Fibroblast of skin of left quadriceps (primary cell): ENCODE measurements at places on chromosomes 12 and 14.

DNA sequence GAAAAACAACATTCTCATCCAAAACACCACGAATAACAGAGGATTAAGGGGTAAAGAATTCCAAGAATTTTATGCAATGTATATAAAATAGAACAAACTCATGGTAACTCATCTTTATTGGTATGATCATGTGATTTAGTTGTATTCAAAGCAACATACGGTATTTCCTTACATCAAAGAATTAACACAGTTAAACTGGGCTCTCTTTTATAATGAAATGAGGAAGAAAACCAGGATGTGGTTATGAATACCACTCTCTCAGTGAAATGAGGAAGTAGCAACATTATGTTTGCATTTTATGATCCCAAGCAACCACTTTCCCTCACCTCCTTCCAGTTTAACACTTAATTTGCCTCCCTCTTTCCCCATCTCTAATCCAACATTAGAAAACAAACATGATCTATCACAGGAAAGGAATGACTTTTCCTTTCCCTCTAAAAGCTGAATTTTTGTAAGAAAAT is 22.9 kb downstream of the SPTLC2 start:
- peak; percentile 76 for DNase-seq

DNA sequence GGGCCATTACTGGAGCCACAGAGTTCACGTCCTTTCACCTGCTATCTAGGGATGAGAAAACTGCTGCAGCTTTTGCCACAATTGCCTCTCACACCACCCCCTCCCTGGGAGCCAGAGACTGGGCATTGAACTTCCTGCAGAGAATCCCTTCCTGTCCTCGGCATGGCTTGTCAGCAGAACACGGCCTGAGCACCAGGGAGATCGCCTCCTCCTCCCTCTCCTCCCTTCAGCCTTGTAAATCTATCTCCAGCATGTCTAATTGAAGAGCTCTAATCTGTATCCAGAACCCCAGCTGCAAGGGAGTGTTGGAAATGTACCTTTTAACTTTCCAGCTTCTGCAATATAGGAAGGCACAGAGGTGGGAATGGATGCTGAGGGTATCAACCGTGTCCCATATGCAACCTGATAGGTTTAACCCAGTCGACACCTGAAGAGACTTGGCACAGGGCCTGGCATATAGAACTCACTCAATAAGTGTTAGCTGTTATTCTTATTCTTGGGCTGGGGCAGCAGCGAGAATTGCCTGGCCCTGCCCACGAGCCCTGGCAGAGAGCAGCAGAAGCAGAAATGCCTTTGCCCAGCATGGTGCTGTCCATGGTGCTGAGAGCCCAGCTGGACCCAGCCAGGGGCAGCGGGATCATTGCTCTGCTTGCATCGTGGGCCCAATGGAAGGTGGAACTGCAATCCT is 26.8 kb downstream of the TMEM63C start:
- DNase-seq, result peak; percentile 13

- no peak for DNase-seq
Measured at GRCh38 chr14:50008974-50009373, 107.4 kb downstream of the VCPKMT start.

- DNase-seq, result no peak
Measured at GRCh38 chr12:79227646-79228045, 363.1 kb downstream of the SYT1 start.

GRCh38 chr14:105274637-105275036 is 26.2 kb downstream of the BRF1 start:
- DNase-seq, result no peak

GRCh38 chr12:131102991-131103668 is 149.4 kb downstream of the ADGRD1 start:
- no peak for DNase-seq

DNA sequence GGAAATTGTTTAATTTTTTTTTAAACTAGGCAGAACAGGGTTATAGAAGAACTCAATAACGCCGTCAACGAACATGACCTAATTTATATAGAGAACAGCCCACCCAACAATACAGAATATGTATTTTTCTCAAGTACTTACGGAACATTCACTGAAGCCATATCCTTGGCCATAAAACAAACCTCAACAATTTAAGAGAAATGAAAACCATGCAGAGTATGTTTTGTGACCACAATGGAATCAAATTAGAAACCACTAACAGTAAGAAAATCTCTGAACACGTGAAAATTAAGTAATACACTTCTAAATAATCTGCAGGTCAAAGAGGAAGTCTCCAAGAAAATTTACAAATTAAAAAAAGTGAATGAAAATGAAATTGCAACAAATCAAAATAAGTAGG is 9.4 kb downstream of the SART3 start:
- peak; percentile 62 for DNase-seq

DNA sequence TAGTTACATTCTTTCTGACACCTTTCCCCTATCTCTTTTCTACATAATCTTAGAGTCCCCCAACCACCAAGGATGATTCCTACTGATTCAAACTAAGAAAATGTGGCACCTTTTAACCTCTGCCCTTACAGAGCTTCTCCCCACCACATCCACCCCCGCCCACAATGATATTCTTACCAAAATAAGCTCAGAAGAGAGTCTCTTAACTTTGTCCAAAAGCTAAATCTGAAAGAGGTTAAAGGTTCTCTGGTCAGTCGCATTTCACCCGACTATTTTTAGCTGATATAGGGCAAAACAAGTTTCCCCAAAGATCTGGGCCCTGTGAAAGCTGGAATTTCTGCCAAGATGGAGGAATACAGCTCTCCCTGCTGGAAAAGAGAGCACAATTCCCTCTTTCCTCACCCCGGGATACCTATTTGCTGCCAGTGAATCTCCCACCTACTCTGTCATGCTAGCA is 128.6 kb downstream of the ZFP36L1 start:
- no peak for DNase-seq

DNA sequence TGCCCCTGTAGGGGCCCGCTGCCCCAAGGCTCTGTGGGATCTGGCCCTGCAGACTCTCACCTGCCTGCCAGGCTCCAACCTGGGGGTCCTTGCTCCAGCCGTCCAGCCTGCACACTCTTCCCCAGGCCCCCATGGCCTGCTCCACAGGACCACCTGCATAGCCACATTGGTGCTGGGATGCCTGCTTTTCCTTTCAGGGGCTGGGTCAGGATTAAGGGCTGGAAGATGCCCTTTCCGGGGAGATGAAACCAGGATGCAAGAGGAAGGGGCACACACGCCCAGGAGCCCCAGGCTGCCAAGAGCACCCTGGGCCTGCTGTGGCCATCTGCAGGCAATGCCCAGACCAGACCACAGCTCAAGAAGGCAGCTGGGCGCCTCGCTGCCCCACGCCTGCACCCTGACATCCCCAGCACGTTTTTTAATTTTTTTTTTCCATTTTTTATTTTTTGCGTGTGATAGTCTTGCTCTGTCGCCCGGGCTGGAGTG is 15.0 kb downstream of the BAG5 start:
- no peak for DNase-seq

DNA sequence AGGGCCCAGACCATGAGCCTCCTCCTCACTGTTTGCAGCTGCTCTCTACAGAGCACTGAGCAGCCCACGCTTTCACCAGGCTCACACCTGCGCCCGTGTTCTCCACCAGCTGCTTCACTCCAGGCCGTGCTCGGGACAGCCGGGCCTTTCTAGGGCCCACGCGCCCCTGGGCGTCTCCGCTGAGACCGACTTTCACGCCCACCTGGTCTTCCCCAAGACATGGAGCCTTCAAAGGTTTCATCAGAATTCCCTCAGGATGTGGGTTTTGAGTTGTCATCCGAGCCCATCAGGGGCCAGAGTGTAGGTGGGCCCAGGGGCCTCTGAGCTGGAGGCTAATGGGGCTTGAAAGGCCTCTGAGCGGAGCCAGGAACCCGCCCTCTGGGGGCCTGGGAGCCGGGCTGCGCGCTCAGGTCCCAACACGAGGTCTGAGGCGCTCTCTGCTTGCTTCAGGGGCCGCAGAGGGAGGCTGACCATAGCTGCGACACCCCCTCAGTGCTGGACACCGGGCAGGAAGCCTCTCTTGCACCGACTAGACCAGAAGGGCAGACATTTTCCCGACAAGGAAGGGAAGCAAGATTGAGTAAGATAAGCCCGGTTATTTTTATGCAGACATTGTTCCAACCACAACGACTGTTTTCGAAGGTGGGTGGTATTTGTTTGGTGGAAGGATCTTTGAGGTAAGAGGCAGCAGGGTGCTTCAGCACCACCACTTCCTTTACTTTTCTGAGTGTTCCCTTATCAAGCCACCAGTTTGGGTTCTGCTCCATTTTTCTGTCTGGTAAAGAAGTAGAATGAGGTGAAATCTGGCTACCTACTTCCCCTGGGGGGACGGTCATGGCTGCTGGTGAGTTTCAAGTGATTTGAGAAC is 125.0 kb upstream of the FUT8 start:
- DNase-seq, result no peak

DNA sequence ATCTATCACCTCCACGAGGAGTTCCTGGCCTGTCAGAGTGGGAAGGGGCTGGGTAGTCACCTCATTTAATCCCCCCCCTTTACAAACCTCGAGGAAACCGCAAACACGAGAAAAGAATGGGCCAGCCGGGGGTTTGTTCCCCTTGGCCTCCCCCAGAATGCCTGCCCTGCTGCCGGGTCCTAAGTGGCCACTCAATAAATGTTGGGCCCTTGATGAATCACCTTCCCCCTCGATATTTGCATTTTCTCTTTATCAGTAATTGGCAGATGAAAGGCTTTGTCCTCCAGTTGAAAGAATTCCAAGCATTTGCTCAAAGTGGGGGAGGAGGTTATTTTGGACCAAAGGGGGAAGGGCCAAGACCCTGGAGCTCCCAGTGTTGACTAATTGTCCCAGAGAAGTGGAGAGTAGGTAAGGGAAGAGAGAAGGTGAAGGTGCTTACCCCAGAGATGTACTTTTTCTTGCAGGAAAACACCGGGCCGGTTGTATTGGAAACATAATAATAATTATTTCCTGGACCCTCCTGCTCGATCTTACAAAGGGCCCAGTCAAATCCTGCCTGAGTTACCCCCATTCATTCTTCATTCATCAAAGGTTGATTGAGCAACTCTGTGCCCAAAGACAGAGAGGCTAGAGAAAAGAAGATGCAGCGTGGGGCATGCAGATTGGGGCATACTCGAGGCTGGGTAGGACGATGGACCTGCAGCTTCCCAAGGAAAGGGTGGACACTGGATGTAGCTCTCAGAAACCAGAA is 1.9 kb upstream of the KDM2B start:
- no peak for DNase-seq

DNA sequence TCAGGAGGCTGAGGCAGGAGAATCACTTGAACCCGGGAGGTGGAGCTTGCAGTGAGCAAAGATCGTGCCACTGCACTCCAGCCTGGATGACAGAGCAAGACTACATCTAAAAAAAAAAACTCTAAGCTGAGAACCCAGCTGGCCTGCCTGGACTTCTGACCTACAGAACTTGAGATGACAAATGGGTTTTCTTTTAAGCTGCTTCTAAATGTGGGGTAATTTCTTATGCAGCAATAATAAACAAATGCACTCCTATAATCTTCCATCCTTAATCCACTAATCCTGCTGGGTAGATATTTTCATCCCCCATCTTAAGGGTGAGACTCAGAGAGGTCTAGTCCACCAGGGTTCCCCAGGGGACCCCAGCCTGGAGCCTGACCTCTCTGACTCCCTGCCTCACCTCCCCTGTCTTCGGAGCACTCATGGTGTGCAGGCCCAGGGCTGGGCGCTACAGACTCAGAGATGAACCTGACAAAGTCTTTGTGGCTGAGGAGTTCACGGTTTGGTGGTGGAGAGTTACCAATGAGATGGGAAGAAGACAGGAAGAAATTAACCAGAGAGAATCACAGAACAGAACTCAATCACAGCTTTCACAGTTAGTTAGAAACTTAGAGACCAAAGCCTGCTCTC is 39.7 kb upstream of the BDKRB2 start:
- no peak for DNase-seq

DNA sequence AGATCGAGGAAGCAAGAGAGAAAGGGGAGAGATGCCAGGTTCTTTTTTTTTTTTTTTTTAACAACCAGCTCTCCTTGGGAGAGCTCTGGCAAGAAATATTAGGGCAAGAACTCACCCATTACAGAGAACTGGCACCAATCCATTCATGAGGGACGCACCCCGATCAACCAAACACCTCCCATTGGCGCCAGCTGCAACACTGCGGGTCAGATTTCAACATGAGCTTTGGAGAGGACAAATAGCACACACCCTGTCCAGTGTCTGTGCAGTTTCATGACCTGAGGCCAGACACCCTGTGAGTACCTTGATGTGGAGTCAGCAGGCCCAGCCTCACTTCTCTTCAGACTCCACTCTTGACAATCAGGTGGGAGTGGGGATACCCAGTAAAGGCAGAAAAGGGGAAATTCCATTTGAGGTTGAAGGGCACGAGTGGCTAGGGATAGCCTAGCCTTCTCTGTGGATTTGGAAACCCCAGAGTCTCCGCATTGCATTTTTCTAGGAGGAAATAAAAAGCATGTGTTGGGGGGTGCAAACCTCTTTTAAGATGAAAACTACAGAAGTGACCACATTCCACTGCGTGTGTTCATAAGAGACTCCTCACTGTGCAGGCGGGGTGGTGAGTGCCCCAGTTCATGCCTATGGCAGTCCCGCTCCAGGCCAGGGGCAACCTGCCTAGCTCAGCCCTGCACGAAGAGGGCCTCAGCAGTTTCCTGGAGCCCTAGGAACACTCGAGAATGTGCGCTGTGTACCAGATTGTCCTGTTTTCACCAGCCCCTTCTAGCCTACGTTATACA is 42.4 kb upstream of the GPATCH2L start:
- DNase-seq, result no peak

GRCh38 chr14:73239393-73240241 is 2.3 kb downstream of the PAPLN start:
- no peak for DNase-seq

GRCh38 chr12:108875682-108876361 is 4.1 kb upstream of the DAO start:
- DNase-seq, result no peak

DNA sequence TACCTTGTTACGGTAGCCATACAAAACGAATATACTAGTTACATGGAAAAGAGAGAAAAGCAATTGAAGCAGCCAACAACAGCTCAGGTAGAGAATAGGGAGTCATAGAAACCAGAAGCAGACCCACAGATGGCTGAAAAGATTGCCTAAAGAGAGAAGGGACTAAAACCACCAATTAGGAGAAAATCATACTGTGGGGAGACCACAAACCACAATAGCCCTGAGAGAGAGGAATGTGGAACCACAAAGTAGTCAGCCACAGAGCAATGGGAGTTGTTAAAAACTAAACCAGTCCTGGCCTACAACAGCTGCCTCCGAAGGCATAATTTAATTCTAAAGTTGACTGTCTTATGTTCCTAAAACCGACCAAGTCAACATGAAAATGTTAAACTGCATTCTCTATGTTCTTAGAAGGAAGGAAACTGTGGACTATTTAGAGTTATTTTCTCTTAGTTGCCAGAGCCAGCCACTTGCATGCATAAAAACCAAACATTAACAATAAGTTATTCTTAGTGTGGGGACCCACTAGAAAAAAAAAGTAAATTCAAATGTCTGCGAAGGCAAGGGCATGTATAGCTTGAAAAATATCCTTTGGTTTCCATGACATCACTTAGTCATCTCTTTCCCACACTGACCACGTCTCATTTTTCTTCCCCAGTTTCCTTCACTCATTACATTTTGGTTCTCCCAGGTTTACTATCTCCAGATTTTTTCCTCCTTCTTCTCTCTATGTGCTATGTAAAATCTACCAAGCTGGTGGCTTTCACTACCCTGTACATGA is 398.1 kb downstream of the NOVA1 start:
- peak; percentile 79 for DNase-seq

GRCh38 chr12:89962648-89963047 is 254.0 kb upstream of the ATP2B1 start:
- DNase-seq, result no peak

- no peak for DNase-seq
Measured at GRCh38 chr14:91273885-91274273, 29.4 kb upstream of the GPR68 start.

- no peak for DNase-seq
Measured at GRCh38 chr12:77540097-77540496, 290.6 kb upstream of the NAV3 start.
